ENCODE measurements at places on chromosomes 6 and 20.

GRCh38 chr20:20780127-20780824 lies 67.8 kb upstream of the RALGAPA2 start:
- no peak for DNase-seq

DNA sequence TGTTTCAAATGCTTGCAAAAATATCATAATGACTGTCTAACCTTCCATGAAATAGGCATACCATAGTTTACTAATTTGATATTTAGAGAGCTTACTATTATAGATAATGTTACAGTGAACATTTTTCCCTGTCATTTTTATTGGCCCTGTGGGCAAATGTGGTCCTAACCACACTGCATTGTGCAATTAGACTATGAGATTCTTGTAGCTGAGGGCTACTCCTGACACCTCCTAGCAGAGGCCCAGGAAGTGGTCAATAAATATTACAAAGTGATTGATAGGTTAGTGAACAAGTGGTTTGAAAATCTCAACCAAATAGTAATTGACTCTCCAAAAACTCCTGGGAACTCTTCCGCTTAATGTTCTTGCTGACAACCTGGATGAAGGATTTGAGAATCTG lies 160.5 kb upstream of the KCNG1 start:
- no peak for DNase-seq

- DNase-seq = no peak
These were observed 57.8 kb upstream of the EDN1 start for GRCh38 chr6:12232339-12232738.

DNA sequence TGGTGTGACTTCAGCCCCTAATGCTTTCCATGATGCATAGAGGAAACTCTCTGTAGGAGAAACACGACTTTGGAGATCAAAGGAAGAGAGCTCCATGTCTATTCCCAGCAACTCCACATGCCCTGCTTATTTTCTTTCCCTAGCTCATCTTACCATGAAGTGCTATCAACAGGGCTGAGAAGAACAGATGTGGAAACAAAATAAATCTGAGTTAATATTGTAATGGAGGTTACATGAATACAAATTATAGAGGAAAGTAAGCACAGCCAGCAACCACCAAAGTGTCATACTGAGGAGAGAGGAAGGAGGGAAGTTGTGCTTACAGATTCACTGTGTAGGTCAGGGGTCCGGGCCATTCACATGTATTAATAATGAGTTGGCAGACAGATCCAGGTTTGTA lies 157.5 kb downstream of the RFPL4B start:
- no peak for DNase-seq

- DNase-seq = no peak
These were observed 75.8 kb downstream of the PSMG4 start for GRCh38 chr6:3334555-3334954.

GRCh38 chr6:10419749-10420545 lies 5.1 kb upstream of the TFAP2A start:
- DNase-seq = no peak

All from amniotic stem cell (primary cell).